ENCODE measurements at places on chromosomes 4 and X. TPM values are rescaled to one million over a fixed set of nuclear protein-coding genes. Genes with fewer than 3 reads are reported as not detected.

Gene CT55
- not detected for total RNA-seq

Gene SGMS2
- total RNA-seq: 101 TPM

Gene NAP1L2
- total RNA-seq: 6.1 TPM

Gene FREM3
- total RNA-seq: not detected

Gene DCLK2
- total RNA-seq: 12.5 TPM

DNA sequence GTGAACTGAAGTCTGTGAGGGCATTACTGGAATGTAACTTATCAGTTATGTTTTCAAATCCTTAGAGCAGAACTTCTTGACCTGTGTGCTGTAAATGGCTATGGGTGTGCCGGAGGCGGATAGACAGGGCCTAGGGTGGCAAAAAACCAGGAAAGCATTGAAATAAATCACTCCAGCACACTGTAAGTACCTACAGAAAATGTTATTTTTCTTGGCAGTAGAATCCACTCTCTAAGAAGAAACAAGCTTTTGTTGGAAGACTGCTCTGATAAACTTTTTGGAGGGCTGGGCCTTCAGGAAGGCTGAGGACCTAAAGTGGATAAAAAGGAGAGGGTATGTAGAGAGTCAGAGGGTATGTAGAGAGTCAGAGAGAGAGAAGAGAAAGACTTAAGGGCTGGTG lies 14.9 kb downstream of the CPE start:
- no peak overlapping the region for H3K27ac ChIP-seq
- H3K27me3 ChIP-seq: no peaks in the 10 kb centered on the region
- H3K4me3 ChIP-seq: no peak overlapping the region
- no peaks in the 10 kb centered on the region for H3K36me3 ChIP-seq

DNA sequence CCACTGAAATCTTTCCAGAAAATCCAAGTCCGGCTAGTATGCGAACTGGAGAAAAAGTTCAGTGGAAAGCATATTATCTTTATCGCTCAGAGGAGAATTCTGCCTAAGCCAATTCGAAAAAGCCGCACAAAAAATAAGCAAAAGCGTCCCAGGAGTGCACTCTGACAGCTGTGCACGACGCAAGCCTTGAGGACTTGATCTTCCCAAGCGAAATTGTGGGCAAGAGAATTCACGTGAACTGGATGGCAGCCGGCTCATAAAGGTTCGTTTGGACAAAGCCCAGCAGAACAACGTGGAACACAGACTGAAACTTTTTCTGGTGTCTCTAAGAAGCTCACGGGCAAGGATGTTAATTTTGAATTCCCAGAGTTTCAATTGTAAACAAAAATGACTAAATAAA lies 34.4 kb downstream of the STX18 start:
- H3K4me1 ChIP-seq: no peaks in the 10 kb centered on the region
- peak; percentile 68 for DNase-seq
- H3K4me3 ChIP-seq: peak overlapping the region; percentile 17
- no peaks in the 10 kb centered on the region for H3K27me3 ChIP-seq

GRCh38 chr4:165355900-165356300 lies 22.9 kb upstream of the CPE start:
- H3K4me3 ChIP-seq: no peak overlapping the region
- H3K36me3 ChIP-seq: no peaks in the 10 kb centered on the region
- no peaks in the 10 kb centered on the region for H3K4me1 ChIP-seq
- H3K27me3 ChIP-seq: no peaks in the 10 kb centered on the region
- DNase-seq: no peak
- H3K27ac ChIP-seq: no peak overlapping the region

- no peak overlapping the region for H3K27ac ChIP-seq
- no peaks in the 10 kb centered on the region for H3K36me3 ChIP-seq
These were observed 34.7 kb downstream of the NHS start for GRCh38 chrX:17409566-17410290.
